ENCODE measurements at places on chromosomes 6 and 20.

DNA sequence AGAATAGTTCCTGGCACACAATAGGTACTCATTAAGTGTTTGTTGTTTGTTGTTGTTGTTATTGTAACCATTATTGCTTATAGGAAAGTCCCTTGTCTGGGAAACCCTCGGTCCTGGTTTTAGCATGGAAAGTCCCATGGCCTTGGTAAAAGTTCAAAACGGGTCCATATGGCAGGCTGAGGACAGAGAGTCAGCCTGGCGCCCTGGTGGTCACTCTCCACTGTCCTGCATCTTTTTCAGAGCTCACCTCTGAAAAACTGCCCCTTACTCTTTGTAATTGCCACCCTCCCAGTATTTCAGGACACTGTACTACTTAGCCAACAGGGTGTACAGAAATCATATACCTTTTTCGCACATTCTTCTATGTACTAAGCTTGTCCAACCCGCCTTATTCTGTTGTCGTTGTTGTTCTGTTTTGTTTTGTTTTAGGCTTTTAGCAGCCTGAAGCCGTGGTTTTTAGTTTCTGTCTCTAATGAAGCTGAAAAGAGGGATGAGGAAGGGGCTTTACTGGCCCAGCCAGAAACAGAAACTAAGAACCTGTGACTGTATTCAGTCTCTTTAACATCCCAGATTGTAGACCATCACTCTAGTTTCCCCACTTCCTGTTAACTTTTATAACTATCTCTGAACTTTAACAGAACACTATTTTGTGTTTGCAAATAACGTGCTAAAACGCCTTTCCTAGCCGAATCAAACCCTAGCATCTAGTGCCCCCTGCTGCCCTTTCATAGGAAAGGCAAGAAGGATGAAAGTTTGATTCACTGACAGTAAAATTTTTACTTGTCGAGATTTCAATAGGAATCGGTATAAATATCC lies 7.6 kb upstream of the TMEM14A start:
- DNase-seq = no peak

DNA sequence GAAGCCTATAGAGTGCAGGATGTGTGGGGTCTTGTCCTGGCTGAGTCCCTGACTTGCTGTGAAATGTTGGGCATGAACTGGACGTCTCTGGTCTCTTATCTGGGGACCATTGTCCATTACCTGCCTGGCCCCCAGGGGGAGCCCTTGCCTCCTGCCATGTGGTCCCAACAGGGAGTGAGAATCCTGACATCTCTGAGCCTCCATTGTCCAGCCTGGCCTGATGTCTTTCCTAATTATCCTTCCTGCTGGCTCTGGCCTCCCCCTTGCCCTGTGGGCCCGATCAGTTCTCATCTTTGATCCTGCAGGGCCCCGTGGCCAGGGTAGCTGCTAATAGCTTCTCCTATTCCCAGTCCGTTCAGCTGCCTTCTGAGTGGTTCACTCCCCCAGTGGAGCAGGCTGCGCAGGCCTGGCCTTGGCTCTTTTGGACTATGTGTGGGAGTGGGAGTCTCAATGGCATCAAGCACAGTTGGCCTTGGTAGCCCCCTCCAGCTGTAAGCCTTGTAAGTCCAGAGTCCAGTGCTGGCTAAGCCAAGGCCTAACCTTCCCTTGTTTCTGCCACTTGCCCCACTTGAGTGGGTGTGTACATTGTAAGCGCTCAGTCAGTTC lies 77.9 kb upstream of the RALY start:
- peak; percentile 66 for DNase-seq

GRCh38 chr6:38792356-38792755 lies 77.2 kb downstream of the DNAH8 start:
- DNase-seq = no peak

DNA sequence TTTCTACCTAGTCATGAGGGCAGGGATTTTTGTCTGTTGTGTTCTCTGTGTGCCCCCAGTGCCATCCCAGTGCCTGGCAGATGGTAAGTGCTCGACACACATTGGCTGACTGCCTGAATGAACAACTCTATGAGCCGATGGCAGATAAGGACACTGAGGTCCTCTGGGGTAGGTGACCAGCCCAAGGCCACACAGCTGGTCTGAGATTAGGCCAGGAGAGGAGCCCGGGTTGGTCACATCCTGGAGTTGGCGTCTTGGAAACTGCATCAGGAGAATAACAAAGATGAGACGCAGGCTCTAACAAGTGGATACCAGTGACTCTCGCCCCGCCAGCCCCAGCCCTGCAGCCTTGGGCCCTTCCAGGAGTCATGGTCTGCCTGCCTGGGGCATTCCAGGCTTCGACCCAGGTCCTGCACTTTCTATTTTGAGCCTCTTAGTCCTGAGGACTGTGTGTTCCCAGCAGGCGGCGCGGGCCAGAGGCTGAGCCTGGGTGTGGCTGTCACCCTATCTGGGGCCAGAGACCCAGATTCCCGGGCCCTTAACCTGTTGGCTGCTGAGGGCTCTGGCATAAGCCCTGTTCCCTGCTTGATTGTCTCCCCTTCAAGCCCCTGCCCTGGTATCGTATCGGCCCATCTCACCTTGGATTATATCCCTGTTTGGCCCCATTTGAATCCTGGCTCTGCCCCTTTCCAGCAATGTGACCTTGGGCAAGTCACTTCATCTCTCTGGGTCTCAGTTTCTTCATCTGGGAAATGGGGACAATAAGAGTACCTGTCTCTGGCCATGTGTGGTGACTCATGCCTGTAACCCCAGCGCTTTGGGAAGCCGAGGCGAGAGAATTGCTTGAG lies 88.3 kb downstream of the CEBPB start:
- peak; percentile 91 for DNase-seq
